Epithelial cell of proximal tubule (primary cell): ENCODE measurements at places on chromosomes 3 and 15.
A peak's percentile ranks its signal among the peaks of the same experiment; 100 is the strongest.

DNA sequence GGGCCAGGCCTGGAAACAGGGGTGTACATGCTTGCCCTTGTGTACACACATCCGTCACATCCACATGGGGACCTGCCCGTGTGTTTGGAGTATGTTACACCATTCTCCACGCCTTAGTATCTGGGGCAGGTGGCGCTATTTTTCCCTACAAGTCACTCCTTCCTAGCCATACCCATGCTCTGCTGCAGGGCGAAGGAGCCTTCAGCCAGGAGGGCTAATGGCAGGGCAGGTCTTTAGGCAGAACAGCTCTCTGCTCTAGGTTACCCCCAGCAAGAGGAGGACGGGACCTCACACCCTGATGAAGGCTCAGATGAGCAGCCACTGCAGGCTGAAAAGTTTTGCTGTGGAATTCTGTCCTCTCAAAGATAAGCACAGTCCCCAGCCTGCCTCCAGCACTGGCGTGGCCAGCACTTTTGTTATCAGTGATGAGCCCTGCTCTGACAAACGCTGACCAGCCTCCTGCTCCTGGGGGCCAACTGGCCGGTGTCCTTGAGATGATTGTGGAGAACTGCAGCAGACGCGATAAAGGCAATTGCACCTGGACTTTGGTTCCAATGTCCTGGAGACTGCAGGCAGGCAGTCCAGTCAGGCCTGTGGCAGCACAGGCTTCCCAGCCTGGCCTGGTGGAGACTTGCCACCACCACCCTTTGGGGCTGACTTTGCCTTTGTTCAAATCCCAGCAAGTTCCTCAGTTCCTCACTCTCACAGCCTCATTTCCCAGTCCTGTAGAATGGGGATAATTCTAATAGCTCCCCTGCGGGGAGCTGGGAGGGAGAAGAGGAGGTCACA is 19.8 kb upstream of the PIGZ start:
- DNase-seq = no peak

- no peak for DNase-seq
Measured at GRCh38 chr3:61415201-61415600, 146.2 kb upstream of the PTPRG start.

DNA sequence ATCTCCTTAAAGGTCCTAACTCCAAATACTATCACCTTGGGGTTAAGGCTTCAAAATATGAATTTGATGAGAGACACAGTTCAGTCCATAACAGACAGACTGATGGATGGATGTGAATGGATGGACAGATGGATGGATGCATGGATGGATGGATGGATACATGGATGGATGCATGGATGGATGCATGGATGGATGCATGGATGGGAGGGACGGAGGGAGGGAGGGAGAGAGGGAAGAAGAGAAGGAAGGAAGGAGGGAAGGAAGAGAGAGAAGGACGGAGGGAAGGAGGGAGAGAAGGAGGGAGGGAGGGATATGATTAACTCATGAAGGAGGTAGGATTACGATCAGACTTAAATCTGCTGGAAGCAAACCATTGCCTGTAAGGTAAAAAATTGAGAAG is 192.4 kb downstream of the LRRN1 start:
- DNase-seq = no peak

DNA sequence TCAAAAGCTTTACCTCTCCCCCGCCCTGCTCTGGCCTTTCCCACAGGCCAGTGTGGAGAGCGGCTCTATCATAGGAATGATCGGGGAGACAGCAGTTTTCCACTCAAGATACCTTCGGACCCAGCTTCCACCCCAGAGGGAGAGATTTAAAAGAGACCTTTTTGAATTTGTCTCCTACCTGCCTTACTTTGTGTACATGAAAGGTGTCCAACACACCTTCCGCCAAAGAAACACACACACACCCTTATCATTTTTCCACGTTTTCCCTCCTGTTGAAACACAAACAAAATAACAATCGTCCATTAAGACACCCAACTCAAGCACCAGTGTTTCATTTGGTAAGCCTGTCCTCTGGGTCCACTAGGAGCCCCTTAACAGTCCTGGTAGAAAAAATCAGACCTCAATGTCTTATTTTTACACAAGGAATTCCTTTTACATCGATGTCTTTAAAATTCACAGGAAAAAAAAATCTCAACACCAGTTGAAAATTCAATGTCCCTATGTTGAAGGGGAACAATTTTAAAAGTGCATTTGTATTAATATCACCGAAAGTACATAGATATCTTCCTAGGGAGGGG is 4.0 kb downstream of the HES1 start:
- DNase-seq = no peak

- DNase-seq = no peak
Measured at GRCh38 chr15:97890307-97890706, 70.2 kb upstream of the ARRDC4 start.

- DNase-seq = no peak
Measured at GRCh38 chr3:29627136-29628117, 346.6 kb downstream of the RBMS3 start.

GRCh38 chr15:68576235-68576892 is 2.4 kb upstream of the CORO2B start:
- no peak for DNase-seq

- no peak for DNase-seq
Measured at GRCh38 chr3:187946163-187946691, 201.0 kb upstream of the BCL6 start.

GRCh38 chr3:5675319-5675718 is 487.8 kb downstream of the EDEM1 start:
- no peak for DNase-seq

DNA sequence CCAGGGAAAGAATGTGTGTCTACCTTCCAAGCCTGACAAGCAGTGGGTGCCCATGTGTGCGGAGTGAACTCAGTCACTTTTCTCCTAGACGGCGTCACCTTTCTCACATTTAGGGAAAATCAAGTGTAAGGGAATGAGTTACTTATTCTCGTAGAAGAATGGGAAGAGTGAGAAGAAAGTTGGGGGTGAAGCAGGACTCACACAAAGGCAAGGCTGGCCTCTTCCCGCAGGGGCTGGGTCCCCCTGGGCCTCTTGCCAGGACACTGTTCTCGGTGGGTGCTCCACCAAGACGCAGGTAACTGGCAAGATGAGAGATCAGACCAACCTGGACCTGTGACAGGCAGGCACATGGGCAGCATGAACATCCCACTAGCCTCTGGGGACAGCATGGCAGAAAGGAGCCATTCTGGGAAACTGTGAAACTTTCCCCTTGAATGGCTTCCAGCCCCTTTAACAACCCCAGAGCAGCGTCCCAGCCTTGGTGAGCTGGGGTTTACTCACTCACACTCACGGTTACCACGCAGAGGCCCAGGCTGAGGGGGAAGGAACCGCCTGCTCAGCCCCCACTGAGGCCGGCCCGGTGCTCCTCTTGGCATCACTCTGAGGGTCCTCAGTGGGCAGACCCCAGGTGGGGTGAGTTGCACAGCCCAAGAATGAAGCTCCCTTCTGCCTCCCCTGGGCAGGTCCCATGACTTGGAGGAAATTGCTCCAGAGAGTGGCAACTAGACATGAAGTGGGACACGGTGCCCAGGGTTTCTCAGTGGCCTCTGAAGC is 15.0 kb upstream of the SRP14 start:
- DNase-seq = no peak

- DNase-seq = no peak
Measured at GRCh38 chr3:56799251-56799882, 2.4 kb downstream of the ARHGEF3 start.

DNA sequence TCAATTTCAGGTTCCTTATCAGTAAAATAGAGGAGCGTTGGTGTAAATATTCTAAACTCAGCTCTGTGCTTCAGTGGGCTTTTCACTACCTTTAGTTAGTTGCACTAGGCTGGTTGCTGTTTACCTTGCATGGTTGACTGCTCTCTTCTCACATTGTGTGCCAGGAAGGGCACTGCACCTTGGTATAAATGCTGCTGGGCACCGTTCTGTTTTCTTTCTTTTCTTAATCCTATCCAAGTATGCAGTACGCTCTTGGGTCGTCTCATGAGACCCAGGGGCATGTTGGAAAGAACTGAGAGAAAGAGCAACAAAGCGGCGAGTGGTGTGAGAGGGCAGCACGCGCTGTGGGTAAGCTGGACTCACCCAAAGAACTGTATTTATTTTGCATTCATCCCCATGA is 22.4 kb downstream of the KCNMB2 start:
- DNase-seq = peak; percentile 67

DNA sequence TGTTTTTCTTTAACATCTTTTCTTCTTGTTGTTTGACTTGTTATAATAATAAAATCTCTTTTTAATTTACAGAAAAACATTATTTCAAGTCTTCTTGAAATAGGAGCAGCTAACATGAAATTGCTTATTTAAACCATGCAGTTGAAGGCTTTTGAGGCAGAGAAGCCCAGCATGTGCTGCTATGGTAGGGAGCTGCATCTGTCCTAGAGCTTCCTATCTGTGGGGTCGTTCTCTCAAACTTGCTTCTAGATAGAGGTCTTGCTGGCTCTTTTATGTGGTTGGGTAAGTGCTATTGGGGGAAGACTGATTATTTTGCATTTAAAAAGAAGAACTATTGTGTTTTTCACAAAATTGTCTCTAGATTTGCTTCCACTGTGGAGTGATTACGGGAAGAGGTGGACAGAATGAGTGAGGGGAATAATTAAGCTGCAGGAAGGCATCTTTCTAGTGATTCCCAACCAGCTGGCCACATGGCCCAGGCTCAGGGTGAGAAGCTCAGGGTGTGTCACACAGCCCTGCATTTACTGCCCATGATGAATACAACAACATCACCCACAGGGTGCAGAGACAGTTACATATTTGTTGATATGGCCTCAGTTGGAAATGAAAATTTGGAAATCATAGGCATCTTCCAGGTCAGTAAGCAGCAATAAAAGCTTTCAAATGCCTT is 98.7 kb downstream of the CHST2 start:
- DNase-seq = no peak

- no peak for DNase-seq
Measured at GRCh38 chr3:43423142-43423541, 136.8 kb downstream of the SNRK start.

DNA sequence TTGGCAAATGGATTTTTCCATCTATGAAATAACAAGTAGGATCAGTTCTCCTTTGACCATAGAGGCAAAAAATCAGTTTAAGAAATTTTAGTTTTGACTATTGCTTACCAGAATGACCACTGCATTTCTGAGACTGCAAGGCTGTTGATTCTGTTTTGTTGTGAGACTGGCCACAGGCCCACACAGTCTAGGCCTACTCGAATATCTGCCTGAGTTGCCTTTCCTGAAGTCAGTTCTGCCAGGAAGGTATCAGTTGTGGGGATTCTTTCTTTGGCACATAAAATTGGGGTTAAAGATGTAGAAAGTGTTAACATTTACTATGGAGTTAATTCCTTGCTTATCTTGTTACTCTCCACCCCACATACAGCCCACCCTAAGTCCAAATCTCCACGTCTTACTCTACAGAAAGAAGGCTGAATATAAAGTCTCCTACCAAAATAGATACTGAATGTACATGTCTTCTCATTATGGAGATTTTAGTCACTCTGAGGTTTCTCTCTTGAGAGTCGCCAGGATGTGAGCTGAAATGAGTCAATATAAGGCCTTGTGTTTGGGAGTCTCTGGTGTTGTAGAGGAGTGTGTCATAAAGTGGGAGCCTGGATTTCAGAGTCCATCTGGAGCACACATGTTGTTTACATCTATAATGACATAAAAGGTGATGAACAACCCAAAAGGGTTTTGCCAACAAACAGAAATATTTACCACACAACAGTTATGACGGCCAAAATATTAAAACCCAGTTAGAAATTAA is 45.0 kb upstream of the WWTR1 start:
- no peak for DNase-seq

DNA sequence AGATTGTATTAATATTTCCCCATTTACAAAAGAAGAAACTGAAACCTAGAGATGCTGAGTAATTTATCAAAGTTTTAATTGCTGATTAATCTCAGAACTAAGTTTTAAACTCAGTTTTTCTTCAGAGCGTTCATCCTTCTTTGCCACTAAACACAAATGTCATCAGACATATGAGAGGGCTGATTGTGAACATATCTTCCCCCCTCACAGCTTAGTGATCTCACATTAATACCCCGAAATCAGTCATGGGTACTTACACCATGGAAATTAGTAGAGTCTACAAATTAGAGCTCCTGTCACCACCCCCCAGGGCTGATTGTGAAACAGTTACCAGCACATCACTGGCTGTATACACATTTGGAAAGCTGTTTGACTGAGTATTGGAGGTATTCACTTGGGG is 189.3 kb upstream of the SGO1 start:
- no peak for DNase-seq

DNA sequence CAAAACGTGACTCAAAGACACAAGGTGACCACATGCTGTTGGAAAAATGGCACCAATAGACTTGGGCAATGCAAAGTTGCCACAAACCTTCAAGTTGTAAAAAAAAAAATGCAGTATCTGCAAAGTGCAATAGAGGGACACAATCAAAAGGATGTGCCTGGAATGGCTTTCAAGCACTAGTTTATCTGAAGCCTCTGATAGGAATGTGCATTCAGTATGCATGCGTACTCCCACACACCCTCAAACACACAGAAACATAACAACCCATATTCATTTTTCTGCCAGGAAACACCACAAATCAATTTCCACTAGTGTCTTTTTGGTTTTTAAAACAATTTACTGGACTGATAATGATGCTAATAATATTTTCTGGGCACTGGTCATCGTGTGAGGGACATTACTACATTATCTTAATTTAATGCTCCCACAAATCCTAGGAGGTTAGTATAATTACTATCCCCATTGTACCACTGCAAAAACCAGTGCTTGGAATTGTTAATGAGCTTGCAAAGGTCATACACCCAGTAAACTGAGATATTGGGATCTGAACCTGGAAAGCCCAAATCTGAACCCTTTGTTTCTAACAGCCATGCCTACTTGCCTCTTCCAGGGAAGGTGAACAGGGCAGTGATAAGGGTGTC is 298.7 kb downstream of the MAGI1 start:
- no peak for DNase-seq

DNA sequence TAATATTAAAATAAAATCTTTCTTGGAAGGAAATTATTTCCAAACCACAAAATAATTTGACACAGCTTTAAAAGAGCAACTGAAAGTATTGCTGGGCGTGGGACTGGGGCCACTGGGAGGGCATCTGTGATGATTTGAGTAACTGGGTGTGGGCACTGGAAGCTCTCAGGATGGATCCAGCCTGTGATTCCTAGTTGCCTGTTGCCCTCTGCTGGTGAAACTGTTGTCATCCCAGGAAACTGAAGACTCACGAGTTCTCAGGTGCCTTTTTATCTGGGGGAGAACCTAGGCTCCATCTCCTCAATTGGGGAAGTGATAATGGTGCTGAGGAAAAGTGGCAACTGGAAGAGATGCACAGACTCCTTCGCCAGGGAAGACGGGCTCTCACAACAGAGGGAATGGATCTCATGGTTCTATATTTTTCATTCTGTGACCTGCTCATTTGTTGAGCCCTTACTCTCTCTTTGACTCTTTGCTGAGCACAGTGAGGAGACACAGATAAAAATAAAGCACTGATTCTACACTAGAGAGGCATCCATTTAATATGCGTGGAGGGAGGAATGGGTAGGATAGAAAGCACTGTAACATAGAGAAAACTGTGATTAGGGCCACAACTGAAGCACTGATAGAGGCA is 61.6 kb downstream of the TPRG1 start:
- DNase-seq = no peak

GRCh38 chr3:28252001-28252431 is 10.6 kb downstream of the CMC1 start:
- no peak for DNase-seq

GRCh38 chr3:11560746-11561145 is 83.0 kb downstream of the VGLL4 start:
- DNase-seq = no peak

GRCh38 chr3:159168788-159169187 is 366.9 kb downstream of the MFSD1 start:
- DNase-seq = no peak

- DNase-seq = no peak
Measured at GRCh38 chr3:109608574-109608973, 271.2 kb upstream of the DPPA4 start.
